Suppressor macrophage treated with lipopolysaccharide for 4 hours (primary cell): ENCODE measurements at places on chromosomes 7 and 10.

GRCh38 chr7:149713061-149713730, 60.2 kb downstream of the ZNF467 start:
- no peak for DNase-seq

GRCh38 chr7:156650042-156650441, 9.5 kb downstream of the RNF32 start:
- peak; percentile 2 for DNase-seq

DNA sequence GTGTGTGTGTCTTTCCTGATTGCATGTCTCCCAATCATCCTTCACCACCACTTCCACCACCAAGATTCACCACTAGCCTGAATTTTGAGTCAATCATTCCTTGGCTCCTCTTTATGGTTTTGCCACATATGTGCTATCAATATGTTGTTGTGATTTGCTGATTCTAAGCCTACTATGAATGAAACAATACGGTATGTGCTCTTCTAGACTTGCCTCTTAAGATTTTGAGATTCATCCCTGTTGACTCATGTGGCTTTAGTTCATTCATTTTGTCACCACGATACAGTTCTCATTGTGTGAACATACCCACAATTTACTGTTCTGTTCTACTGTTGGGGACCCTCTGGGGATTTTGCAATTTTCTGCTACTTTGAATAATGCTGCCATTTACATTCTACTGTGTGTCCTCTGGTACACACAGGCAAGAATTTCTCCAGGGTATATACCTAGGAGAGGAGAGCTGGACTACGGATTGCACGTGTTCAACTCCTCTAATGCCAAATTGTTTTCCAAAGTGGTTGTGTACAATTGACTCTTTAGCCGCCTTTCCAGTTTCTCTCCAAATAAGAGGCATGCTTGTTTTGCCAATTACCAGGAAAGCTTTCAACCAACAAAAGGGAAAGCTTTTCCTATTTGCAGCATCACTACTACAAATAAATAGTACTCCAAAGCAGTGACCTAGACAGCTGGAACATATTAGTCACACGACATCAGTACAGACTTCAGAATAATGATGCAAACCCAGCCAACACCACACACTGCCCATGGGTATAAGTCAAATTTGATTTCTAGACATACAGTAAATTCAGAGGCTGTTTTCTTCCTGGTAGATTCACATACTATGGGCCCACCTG, 30.0 kb downstream of the SGMS1 start:
- DNase-seq, result no peak

DNA sequence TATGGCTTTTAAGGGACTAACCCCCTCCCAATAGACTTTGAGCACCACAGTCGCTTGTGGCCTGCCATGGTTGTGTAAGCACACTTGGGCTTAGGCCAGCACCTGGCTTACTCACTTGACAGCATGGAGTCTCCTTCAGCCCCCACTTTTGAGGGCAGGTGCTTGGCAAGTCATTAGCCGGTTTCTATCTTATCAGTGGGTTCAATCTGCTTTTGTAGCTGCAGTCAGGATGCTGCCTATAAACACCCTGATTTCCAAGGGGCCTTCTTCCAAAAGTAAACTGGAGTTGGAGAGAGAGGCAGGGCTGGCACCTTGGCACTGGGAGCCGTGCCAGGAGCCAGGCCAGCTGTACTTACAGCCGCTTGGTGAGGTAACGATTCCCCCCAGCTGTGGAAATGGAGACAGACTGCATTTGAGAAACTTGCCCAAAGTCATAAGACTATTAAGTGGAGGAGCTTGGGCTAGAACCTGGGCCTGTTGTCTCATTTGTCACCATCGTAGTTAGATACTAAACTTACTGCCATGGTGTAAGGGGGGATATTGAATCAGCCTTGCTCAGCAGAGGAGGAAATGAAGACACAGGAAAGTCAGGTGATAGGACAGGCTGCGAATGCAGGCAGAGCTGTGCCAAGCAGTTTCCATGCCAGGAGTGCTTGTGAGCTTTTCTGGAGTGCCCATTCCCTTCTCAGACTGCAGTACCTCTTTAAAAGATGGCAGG, 92.2 kb upstream of the EFCAB10 start:
- peak; percentile 62 for DNase-seq

DNA sequence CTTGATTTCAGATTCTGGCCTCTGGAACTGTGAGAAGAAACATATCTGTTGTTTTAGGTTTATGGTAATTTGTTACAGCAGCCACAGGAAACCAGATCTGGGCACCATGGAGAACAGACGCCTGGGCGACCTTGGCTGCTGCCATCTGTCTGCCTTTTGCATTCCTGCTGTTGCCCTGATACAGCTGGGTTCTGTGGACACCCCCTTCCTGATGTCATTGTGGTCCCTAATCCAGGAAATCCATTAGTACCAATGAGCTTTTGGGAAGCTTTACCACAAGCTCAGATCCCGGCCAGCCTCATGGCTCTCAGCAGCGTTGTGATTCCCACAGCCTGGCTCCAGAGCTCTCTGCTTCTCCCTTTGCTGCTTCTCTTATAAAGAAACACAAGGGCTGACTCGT, 174.2 kb upstream of the NPS start:
- DNase-seq, result no peak
